ENCODE measurements at places on chromosomes 16 and 17.

DNA sequence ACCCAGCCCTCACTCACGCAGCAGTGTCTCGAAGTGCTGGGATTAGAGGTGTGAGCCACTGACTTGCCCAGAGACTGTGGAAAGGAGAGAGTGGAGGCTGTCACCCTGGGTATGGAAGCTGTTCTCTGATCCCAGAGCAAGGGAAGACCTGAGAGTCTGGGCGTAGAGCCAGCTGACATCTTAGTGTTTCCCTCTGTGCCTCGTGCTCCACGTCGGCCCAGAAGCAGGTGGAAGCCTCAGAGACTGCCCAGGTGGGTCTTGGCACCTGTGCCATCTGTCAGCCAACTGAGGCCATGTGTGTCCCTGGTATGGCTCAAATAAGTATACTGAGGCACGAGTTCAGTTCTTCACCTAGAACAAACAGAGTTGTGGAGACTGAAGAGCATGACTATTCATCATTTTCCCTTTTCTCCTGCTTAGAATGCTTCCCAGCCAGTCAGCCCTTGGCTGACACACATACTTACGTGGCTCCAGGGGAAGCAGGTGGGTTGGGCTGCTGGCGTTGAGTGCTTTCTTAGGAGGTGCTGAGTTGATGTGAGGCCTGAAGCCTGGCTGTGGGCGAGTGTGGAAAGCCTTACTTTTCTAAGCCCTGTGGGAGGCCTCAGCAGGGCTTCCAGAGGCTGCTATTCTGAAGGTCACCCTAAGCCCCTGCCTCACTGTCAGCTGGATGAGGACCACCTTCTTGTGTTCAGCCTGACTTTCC is 8.1 kb downstream of the CTRL start:
- DNase-seq: no peak

- no peak for DNase-seq
Measured at GRCh38 chr17:64635647-64636305, 26.3 kb downstream of the SMURF2 start.

DNA sequence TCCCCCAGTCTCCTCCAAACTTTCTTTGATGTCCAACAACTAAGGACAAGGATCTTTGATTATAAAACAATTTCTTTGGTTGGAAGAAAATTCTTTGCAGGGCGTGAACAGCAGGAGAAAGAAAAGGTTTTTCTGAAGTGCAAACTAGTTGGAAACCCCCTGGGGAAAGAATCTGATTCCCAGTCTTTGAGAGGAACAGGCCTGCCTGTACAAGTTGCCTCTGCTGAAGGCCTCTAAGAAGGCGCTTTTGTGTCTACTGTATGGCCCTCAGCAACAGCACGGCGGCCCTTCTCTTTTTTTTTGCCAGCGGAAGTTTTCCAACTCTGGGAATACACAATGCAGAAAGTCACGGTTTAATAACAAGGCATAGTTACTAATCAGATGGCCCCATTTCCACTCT is 14.0 kb downstream of the RNF43 start:
- DNase-seq: peak; percentile 42

- no peak for DNase-seq
Measured at GRCh38 chr16:67192781-67193361, 916 bp downstream of the E2F4 start.

DNA sequence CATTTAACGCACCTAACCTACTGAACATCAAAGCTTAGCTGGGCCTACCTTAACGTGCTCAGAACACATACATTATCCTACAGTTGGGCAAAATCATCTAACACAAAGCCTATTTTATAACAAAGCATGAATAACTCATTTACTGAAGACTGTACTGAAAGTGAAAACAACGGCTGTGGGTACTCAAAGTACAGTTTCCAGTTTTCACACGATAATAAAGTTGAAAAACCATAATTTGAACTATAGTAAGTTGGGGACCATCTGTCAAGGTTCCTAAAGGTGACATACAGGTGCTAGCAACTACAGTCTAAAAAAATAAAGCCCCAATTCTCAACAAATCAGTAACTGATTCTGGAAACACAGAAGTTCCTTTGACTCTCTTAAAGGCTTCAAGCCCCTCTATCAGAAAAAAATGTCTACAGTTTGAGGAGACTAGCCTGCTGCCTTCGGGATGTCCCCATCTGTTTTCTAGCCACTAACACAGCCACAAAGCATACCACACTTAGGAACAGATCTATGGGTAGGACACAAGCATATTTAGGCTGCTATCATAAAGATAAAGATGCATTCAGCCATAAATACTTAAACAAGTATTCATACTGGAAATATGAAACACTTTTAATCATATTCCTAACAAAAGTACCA is 71.3 kb downstream of the KANSL1 start:
- no peak for DNase-seq

GRCh38 chr16:81755915-81756614 is 23.0 kb upstream of the PLCG2 start:
- DNase-seq: no peak

DNA sequence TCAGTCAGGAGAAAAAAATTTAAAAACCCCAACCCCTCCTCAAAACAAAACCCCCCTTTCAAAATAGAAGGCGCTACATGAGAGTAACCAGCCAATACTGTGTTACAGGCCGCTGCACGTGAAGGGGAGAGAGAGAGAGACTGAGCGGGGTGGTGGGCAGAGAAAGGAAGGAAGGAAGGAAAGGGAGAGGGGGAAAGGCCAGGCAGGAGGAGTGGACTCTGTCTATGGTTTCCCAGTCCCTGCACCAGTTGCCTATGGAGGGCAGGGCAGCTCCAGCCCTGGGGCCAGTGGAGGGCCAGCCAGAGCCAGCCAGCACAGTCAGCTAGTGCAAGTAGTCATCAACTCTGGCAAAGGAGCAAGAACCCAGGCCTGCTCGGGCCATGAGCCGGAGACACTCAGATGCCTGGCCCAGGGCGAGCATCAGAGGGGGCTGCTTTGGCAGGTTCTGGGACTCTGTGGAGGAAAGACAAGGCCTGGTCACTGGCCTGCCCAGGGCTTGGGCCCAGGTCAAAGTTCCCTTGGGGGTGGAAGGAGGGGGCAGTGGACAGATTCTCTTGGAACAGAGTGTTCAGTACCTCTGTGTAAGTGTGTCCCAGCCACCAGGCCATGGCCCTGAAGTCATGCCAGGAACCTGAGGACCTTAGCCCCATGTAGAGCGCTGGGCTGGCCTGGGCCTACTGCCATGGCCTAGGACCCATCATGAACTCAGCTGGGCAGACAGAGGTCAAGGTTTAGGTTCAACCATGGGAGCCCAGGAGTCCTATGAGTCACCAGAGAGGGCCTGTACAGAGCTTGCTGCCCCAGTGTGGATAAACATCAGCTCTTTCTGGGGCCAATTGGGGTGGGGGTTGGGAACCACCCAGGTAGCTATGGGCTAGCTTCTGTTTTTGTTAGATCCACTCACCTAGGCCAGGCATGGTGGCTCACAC is 7.3 kb upstream of the GFOD2 start:
- DNase-seq: no peak

- no peak for DNase-seq
Measured at GRCh38 chr17:40509626-40510327, 8.4 kb upstream of the TNS4 start.

Measured in HT-29 (cell line).